Hematopoietic multipotent progenitor cell treated with erythropoietin and hydrocortisone succinate and interleukin-3 and kit ligand, for 15 days (in vitro differentiated cells): ENCODE measurements at places on chromosomes 5 and 9.
A peak's percentile ranks its signal among the peaks of the same experiment; 100 is the strongest.

DNA sequence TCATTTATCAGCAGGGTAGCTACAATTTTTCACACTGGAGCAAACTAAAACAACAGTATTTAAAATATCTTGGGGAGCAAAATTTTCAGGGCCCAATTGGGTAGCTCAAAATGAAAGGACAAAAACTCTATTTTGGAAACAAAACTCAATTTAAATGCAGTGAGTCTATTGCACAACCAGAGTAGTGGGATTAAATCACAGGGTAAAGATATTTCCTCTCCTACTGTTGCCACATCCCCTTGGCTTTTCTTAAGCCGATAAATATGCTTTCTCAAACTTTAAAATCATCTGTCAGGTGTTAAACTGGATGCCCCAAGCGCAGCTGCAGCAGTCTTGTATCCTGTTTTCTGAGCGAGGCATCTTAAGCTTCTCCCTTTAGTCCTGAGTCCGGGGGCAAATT lies 1474.3 kb upstream of the CDH9 start:
- no peak for DNase-seq

DNA sequence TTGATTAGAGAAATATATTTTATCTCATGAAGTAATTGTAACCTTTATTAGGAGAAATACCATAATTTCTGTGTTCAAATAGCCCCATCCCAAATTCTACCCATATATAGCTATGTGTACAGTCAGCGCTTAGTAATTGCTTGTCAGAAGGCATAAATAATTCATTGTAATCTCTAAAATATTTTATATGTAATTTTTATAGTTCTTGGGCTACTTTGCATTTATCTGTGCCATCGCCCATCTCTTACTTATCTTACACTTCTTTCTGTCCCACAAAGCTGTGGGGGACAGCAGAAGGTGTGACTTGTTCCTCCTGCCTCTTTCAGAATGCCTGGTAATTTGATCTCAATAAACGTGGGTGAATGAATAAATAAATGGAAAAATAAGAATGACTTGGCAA lies 5.5 kb downstream of the ADAMTSL1 start:
- no peak for DNase-seq

DNA sequence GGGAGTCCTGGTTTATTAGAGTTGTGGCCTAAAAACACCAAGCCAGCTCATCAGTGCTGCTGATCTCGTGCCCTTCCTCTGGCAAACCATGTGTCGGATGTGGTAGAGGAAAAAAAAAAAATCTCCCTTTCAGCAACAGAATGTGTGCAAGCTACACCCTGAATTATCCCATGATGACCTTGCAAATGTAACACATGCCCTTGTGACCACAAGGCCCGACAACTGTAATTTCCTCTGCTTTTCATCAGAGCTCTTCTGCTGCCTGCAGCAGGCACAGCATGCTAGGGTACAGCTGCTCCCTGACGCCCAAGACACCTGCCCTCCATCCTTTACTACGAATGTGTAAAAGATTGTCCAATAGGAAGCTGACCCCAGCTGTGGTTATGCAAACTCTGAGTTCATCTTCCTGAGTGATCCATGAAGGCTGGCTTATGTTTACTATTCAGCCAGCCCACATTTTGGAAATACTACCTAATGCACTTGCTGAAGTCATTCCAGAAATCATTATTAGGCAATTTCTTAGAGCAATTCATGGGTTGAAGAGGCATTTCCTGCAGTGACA lies 14.6 kb upstream of the BNC2 start:
- no peak for DNase-seq

- no peak for DNase-seq
Observed at GRCh38 chr5:37090123-37090726, 159.0 kb downstream of the CPLANE1 start.

GRCh38 chr5:78002690-78003089 lies 226.6 kb upstream of the TBCA start:
- no peak for DNase-seq

- no peak for DNase-seq
Observed at GRCh38 chr5:14909369-14909768, 37.8 kb upstream of the ANKH start.

GRCh38 chr9:103981912-103982311 lies 112.2 kb upstream of the SMC2 start:
- peak; percentile 6 for DNase-seq

DNA sequence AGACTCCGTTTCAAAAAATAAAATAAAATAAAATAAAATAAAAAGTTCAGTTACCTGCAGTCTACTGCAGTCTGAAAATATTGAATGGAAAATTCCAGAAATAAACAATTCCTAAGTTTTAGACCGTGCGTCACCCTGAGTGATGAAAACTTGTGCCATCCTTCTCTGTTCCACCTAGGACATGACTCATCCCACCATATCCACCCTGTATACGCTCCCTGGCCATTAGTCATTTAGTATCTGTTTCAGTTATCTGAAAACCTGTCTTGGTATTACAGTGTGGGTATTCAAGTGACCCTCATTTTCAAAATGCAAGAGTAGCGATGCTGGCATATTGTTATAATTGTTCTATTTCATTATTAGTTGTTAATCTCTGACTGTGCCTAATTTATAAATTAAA lies 51.8 kb upstream of the TEX48 start:
- no peak for DNase-seq

GRCh38 chr9:89658401-89658800 lies 53.6 kb downstream of the GADD45G start:
- no peak for DNase-seq

DNA sequence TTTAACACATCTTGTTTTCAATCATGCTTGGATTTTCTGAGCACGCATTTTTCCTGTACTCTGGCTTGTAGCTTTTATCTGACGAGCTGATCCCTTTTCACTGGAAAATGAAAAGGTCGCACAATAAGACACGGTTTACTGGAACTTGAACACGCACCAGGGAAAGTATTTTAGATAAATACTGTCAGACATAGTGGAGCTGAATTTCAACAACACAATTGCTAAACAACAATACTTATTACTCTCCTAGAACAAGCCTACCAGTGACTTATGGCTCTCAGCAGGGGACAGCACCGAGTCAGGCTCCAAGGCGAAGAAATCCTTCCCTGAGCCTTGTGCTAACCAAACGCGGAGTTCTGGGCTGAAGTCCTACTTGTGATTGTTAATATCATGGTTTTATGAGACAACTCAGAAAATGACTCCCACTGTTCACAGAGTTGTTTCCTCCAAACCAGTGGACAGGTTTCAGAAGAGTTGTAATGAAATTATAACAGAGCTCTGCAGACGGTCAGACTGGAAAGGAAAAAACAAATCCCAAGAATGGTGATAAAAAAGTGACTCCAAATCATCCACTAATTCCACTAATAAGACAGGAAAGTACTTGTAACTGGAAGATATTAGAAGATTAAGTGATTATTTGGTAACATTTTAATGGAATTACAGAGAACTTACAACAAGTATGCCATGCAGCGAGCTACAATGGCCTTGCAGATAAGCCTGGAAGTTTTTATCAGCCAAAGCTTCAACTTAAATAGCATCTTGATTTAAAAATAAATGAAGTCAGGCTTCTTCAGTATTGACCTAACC lies 359.6 kb downstream of the EBF1 start:
- DNase-seq, result no peak

- no peak for DNase-seq
Observed at GRCh38 chr5:131366428-131366827, 102.6 kb downstream of the CDC42SE2 start.

DNA sequence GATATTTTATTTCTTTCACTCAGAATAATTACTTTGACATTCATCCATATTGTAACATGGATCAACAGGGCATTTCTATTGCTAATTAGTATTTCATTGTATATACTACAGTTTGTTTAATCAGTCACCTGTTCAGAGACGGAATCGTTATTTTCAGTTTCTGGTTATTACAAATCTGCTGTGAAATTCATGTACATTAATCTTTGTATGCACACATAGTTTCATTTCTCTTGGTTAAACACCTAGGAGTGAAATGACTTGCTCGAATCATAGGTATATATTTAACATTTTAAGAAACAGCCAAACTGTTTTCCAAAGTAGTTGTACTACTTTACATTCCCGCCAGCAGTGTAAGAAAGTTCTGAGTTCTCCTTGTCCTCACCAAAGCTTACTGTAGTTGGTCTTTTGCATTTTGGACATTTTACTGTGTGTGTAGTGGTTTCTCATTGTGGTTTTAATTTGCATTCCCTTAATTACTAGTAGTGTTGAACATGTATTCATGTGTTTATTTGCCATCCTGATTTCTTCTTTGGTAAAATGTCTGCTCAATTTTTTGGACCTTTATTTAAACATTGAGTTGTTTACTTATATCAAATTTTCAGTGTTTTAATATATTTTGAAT lies 198.2 kb downstream of the SAXO1 start:
- no peak for DNase-seq

GRCh38 chr9:106834888-106835287 lies 28.1 kb upstream of the ZNF462 start:
- no peak for DNase-seq

- DNase-seq, result no peak
Observed at GRCh38 chr9:71562140-71562539, 206.2 kb downstream of the CEMIP2 start.
